ENCODE measurements at places on chromosomes 11 and 22.

- DNase-seq: no peak
Measured at GRCh38 chr11:117669062-117669461, 128.0 kb downstream of the DSCAML1 start.

DNA sequence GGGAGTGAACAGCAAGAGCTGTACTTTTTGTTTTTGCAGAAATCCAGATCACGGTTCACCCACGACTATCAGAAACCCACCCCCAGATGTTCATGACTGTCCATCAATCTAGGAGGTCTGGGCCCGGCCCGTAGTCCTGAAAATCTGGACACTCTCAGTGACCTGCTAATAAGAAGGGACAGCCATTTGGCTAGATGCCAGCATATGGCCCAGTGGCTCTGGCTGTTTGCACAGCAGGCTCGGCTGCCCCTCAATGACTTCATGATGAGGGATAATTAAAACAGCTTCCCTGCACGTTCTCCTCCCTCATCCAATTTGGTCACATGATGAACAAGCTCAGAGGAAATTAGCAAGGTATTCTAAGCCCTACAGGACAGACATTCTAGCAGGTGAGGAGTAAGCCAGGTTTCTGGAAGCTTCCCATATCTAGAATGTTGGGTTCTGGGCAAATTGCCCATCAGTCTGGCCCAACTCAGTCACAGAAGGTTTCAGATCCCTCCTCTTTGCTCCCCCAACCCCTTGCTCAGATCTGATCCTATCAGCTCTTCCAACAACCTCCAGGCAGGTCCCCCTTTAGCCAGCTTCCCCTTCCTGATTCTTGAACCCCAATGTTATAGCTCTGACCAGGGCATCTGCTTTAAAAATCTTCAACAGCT lies 397.3 kb downstream of the SHANK2 start:
- no peak for DNase-seq

GRCh38 chr11:27894552-27894951 lies 194.3 kb upstream of the BDNF start:
- DNase-seq: peak; percentile 48

GRCh38 chr11:110778343-110778742 lies 66.1 kb upstream of the ARHGAP20 start:
- DNase-seq: no peak

DNA sequence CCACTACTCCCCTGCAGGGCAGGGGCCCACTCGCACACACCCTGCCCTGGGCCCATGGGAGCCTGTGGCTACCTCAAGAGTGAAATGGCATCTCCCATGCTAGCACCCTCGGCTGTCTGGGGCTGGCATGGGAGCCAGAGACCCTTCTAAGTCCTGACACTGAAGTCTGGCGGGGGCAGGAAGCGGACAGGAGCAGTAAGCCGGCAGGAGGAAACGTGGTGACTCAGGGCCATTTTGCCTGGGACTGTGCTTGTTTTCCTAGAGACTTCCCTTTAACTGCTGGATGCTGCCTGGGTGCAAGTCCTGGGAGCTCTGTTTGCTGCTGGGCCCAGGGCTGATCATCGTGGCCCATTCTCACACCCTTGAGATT lies 16.8 kb downstream of the RELT start:
- DNase-seq: no peak

DNA sequence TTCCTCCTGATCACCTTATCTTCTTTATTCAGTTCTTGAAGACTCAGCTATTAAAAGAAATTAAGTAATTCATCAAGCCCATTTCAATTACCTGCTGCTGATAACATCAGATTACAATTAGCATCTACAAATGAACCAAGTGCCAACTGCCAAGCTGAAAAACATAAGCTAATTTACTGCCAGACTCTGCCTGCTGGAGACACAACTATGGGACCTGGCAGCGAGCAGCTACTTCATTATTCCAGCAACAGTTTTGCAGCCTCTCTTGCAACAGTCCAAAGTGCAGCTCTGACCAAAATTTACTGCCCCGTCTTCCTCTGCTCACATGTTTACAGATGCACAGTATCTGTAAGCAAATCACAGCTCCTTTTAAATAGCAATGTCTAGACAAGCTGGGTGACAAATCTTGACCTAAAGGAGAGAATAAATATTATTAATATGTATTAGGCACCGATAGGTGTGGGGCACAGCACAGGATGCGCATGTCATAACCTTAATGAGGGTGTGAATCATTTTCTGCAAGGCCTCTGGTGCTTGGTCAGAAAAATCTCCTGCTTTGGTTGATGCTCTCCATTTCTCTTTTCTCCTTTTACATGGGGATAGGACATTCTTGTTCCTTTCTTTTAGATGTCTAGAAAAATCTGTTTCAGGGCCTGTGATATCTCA lies 232.2 kb upstream of the PITPNB start:
- no peak for DNase-seq

GRCh38 chr11:106787454-106787853 lies 230.8 kb downstream of the GUCY1A2 start:
- no peak for DNase-seq

- no peak for DNase-seq
Measured at GRCh38 chr11:83979593-83979992, 693.4 kb upstream of the CCDC90B start.

- peak; percentile 84 for DNase-seq
Measured at GRCh38 chr11:120467627-120468026, 43.9 kb upstream of the GRIK4 start.

DNA sequence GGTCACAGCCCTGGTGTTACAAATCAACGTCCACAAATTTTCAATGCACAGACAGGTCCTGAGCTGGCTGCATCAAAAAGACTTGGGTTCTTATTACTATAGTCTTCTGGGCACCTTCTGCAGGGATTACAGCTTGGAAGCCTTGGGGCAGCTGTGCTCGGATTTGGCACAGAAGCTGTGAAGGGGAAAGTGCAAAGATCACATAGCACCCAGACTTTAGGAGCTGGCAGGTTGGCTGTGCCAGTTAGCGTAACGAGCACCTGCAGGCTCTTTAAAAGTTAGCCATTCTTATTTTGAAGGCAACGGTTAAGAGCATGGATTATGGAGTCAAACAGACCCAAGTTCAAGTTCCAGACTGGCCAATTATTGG lies 100.4 kb downstream of the ARL14EP start:
- no peak for DNase-seq

- DNase-seq: no peak
Measured at GRCh38 chr11:118882491-118882890, 1.2 kb upstream of the CXCR5 start.

GRCh38 chr11:83002522-83002921 lies 69.2 kb downstream of the RAB30 start:
- DNase-seq: no peak

DNA sequence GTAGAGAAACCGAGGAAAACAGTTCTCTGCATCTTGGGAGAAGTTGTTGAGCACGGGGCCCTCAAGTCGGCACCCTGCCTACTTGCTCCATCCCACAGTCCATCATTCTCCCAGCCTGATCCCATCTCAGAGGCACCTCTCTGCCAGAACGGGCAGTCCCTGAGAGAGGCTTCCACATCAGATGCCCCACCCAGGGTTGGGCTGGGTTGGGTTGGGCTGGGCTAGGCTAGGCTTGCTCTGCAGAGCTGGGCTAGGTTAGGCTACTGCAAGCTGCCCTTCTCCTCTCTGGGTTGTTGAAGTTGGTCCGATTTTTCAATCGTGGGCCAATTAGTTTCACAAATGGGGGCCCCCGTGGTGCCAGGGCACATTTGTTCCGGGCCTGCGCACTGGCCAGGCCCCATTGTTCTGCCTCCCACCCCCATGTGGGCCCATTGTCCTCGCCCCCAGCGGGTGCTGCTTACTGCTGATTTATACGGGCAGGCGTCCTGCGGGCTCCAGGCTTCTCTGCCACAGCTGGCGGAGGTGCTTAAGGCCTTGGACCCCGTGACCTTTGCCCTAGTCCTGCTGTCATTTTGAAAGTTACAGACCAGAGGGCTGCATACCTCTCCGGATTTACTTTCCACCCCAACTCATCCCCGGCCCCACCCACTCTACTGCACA lies 63.7 kb upstream of the NNMT start:
- DNase-seq: no peak

DNA sequence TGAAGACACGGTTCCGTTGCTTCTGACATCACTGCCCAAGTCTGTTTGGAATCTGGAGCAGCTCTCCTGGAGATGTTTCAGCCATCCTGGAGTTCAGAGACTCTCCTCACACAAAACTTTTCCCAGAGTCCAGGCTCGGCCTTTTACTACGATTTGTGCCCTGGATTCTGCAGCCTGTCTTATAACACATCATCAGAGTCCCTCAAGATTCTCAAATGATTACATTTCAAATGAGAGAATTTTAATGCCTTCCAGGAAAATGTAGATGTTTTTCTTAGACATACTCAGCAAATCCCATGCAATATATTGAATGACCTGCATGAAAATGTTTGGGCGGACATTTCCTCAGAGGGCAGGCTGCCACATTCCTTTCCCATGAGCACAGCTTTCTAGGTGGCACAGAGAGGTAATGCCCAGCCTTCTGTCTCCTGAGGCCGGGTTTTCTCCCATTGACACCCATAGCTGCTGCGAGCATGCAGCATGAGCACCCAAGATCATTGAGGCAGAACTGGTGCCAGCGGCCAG lies 129.1 kb downstream of the SNX19 start:
- DNase-seq: peak; percentile 89

GRCh38 chr11:19711911-19712280 lies 741 bp upstream of the NAV2 start:
- DNase-seq: no peak

- DNase-seq: no peak
Measured at GRCh38 chr22:20245577-20246367, 22.3 kb downstream of the RTN4R start.

GRCh38 chr11:5624489-5625279 lies at the start of gene TRIM34:
TSS of gene TRIM34 (plus strand) at chr11:5625001. CDS start at chr11:5632332, 7,331 bp downstream.
- DNase-seq: peak; percentile 95

DNA sequence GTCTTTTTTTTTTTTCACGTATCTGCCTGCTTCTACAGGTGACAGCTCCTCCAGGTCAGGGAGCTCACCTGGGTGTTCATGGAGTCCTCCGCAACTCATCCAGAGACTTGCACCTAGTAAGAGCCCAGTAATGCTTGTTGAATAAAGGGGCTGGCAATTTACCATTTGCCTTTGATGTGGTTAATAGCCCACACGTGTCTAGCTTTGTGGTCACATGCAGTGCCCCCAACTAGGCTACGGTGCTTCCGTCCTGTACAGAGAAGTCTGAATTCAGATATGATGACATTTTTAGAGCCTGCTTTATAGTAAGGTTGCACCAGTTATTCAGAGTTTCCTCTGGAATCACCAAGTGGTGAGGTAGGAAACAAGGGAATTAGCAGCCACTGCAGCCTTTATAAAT lies 199.4 kb upstream of the MTMR2 start:
- DNase-seq: no peak

DNA sequence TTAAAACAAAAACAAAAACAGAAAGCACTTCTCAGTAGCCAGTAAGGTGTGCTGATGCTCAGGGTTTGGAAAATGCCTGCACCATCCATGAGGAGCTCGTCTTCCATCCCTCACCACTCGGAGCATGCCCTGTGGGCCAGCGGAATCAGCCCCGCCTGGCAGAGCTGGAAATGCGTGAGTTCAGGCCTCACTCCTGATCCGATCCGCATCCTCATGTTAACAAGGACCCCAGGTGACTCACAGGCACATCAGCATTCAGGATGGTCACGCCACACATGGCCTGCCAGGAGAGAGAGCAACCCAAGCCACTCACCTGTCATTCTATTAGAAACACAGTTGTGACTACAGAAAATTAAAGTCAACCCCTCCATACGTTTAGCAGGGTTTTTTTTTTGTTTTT lies 188.5 kb downstream of the MPPED1 start:
- no peak for DNase-seq

DNA sequence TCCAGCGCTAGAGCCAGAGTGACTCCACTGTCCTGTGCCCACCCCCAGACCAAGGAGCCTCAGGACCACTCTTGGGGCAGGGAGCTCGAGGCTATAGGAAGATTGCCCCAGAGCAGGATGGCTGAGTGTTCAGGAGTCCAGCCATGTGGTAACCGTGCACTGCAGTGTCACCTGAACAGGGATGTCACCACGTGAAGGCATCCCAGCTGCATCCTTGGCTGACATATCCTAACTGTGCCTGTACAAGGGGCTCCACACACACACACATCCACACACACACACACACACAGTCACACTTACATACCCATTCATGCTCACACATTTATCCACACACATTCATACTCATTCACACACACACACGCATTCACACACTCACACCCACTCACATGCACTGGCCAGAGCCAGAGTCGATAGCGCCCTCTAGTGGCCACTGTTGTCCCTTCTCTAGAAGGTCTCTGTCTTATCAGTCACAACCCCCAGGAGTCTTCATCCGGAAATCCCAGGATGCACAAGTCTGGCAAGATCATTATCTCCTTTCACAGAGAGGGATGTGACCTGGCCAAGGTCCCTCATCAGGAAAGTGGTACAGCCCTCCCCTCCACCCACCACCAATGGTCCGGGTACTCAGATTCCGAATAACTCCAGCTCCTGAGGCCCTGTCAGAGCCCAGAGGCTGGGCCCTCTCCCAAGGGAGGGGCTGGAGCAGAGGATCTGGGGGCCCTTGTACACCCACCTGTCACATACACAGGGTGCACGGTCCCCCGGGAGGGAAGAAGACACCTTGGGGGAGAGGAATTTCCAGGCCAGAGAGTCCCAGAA lies 55.1 kb downstream of the IGLL5 start:
- peak; percentile 33 for DNase-seq

- no peak for DNase-seq
Measured at GRCh38 chr11:105448703-105449079, 161.2 kb upstream of the GRIA4 start.

DNA sequence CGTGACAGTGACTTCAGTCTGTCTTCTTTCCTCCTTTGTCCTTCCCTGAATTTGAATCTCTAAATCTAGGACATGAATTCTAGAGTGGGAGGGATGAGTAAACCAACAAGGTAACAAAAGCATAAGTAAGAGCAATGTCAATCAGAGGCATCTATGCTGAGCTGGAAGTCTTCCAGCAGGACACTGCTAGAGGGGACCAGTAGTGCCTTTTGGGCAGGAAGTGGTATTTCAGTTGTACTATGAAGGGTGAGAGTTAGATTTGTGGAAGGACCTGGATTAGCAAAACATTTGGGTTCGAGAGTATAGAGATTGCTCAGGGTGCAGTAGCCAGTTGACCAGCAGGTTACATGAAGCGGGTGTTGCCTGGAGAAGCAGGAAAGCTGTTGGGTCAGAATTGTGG lies 40.3 kb downstream of the MEI1 start:
- no peak for DNase-seq

- DNase-seq: no peak
Measured at GRCh38 chr22:50573491-50574382, 4.5 kb downstream of the CPT1B start.

DNA sequence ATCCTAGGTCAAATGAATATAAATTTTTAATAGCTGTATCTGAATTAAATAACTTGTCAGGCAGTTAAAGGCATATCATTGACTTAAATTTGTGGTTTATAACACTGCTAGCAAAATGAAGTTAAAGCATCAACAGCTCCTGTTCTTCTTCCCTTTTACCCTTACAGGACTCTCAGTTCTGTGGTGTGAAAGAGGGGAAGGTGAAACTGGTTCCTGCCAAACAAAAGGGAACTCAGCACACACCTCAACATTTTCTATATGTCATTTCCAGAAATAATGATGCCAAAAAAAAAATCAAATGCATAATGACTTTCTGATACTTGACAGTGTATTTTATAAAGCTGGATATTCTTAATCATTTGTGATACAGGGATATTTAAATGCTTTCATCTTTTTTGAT lies 21.2 kb downstream of the ARL14EP start:
- DNase-seq: no peak

GRCh38 chr11:72039031-72039855 lies 40.5 kb downstream of the IL18BP start:
- no peak for DNase-seq
